Colonic mucosa (tissue), 4 donors: ENCODE measurements at places on chromosomes 5 and 9. TPM values are rescaled to one million over a fixed set of nuclear protein-coding genes. Genes with fewer than 3 reads are reported as not detected.
A peak's percentile ranks its signal among the peaks of the same experiment; 100 is the strongest.

- no peak for DNase-seq
- no peaks in the 10 kb centered on the region for H3K36me3 ChIP-seq
- no peak overlapping the region for H3K4me3 ChIP-seq
These were observed 433.8 kb upstream of the CDH9 start for GRCh38 chr5:27472000-27472763.

- no peak overlapping the region for H3K27ac ChIP-seq
- no peaks in the 10 kb centered on the region for H3K27me3 ChIP-seq
- no peaks in the 10 kb centered on the region for H3K36me3 ChIP-seq
- H3K4me3 ChIP-seq, result no peak overlapping the region
These were observed 178.5 kb upstream of the CDH18 start for GRCh38 chr5:20166456-20166855.

- H3K27me3 ChIP-seq, result no peaks in the 10 kb centered on the region
- H3K4me1 ChIP-seq, result peaks cover 12% of the 10 kb centered on the region
- peak overlapping the region; percentile 11 for H3K27ac ChIP-seq
- no peaks in the 10 kb centered on the region for H3K36me3 ChIP-seq
These were observed 2.8 kb downstream of the TMEM171 start for GRCh38 chr5:73122875-73123810.

DNA sequence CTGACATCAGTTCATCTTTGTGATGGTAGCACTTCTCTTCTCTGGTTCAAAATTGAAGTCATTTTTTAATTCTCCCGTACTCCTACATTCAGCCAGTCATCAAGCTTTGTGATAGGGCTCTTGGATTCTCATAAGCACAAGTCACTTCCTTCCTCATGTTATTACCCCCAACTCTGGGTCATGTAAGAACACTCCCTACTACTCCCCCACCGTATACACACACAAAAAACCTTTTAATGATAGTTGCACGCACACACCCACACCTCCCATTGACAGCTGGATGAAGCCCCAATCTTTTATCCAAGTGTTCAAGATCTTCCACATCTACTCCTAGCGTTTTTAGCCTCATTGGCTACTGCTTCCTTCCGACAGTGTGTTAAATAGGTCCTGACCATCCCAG, 16.8 kb downstream of the KDM3B start:
- DNase-seq, result no peak
- no peaks in the 10 kb centered on the region for H3K4me1 ChIP-seq
- H3K27ac ChIP-seq, result no peak overlapping the region
- no peaks in the 10 kb centered on the region for H3K36me3 ChIP-seq
- H3K27me3 ChIP-seq, result no peaks in the 10 kb centered on the region

GRCh38 chr5:111231119-111231518, 6.9 kb downstream of the CAMK4 start:
- no peaks in the 10 kb centered on the region for H3K36me3 ChIP-seq
- DNase-seq, result no peak
- no peaks in the 10 kb centered on the region for H3K4me1 ChIP-seq

GRCh38 chr9:126704157-126704891, 90.6 kb downstream of the LMX1B start:
- peaks cover 39% of the 10 kb centered on the region for H3K27me3 ChIP-seq
- H3K4me3 ChIP-seq, result no peak overlapping the region
- DNase-seq, result no peak
- no peaks in the 10 kb centered on the region for H3K4me1 ChIP-seq

DNA sequence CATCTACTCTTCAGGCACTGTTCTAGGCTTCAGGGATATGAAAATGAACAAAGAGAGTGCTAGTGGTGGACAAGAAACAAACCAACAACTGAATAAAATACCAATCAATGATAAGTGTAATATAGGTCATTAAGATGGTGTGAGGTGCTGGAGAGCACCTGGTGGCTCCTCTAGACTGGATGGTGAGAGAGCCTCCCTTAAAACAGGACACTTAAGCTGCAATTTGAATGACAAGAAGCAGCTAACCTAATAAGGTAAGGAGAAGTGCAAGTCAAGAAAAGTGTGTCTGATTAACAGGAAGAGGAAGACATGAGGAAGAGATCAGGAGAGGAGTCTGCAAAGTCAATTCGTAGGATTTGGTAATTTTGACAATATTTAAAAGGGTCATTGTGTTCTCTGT, 23.1 kb downstream of the JAKMIP2 start:
- no peak overlapping the region for H3K4me3 ChIP-seq
- H3K36me3 ChIP-seq, result no peaks in the 10 kb centered on the region
- no peaks in the 10 kb centered on the region for H3K27me3 ChIP-seq
- no peak overlapping the region for H3K27ac ChIP-seq
- no peaks in the 10 kb centered on the region for H3K4me1 ChIP-seq

GRCh38 chr9:133221177-133221809, 12.2 kb upstream of the OBP2B start:
- H3K36me3 ChIP-seq, result no peaks in the 10 kb centered on the region
- H3K27me3 ChIP-seq, result no peaks in the 10 kb centered on the region
- no peak for DNase-seq
- H3K4me1 ChIP-seq, result no peaks in the 10 kb centered on the region
- H3K4me3 ChIP-seq, result no peak overlapping the region

DNA sequence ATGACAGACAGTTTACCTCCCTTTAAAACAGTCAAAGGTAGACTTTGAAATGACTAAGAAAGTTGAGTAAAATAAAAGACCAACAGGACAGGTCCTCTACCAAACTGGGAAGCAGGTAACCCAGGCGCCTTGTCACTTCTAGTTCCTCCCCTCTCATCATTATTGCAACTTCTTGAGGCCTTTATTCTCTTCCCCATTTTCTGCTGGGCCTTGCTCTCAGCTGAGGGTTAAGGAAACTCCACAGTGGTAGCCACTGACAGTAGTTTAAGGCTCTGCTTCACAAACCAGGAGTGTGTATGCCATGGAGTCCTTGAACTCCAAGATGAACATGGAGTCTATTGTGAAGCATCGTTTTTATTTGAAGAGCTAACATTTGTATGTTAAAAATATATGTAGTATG, 36.9 kb upstream of the TCERG1 start:
- no peaks in the 10 kb centered on the region for H3K4me1 ChIP-seq
- H3K4me3 ChIP-seq, result no peak overlapping the region
- no peak overlapping the region for H3K27ac ChIP-seq
- H3K27me3 ChIP-seq, result no peaks in the 10 kb centered on the region
- no peak for DNase-seq
- no peaks in the 10 kb centered on the region for H3K36me3 ChIP-seq

- no peak overlapping the region for H3K4me3 ChIP-seq
- H3K27me3 ChIP-seq, result no peaks in the 10 kb centered on the region
- no peak overlapping the region for H3K27ac ChIP-seq
- H3K36me3 ChIP-seq, result no peaks in the 10 kb centered on the region
- no peaks in the 10 kb centered on the region for H3K4me1 ChIP-seq
These were observed 129.1 kb upstream of the ZNF462 start for GRCh38 chr9:106733828-106734380.

GRCh38 chr5:114243972-114244317, 117.9 kb upstream of the KCNN2 start:
- no peaks in the 10 kb centered on the region for H3K27me3 ChIP-seq
- no peaks in the 10 kb centered on the region for H3K4me1 ChIP-seq
- no peak for DNase-seq
- H3K27ac ChIP-seq, result no peak overlapping the region

DNA sequence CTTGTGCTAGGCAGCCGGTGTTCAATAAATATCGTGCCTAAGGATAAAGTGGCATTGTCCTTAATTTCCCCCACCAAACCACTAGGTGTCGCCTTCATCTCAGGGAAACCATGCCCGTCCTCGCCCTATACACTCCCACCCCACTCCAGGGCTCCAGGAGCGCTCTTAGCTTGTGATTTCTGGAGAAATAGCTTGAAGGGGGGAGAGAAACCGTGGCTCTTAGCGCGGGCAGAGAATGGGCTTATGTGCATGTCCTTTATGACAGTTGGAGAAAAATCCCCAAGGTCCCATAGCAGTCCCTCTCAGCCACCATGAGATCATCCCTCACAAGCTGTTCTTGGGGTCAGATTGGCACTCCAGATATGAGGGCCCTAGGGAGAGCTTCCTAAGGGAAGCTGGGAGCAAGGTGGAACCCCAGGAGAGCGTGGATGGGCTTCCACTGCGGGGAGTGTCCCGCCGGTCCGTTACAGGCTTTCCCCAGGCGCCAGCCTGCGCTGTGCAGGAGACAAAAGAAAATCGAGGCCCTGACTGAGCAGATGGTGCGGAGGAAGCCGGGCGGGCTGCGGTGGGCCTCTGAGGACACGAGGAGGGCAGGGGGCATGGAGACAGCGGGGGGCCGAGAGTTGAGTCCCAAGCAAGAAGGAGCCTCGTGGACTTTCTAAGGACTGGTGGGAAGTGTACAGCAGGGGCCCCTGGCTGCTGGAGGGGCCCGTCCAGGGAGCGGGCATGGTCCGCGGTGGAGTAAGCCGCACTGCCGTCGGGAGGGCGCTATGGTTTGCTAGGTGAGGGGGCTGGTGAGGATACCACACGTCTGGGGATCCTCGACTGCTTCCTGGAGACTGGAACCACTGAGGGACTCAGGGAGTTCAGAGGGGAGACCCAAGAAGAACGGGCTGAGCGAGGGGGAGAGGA, 750 bp upstream of the NPR2 start:
- DNase-seq, result peak; percentile 76
- no peak overlapping the region for H3K4me3 ChIP-seq

DNA sequence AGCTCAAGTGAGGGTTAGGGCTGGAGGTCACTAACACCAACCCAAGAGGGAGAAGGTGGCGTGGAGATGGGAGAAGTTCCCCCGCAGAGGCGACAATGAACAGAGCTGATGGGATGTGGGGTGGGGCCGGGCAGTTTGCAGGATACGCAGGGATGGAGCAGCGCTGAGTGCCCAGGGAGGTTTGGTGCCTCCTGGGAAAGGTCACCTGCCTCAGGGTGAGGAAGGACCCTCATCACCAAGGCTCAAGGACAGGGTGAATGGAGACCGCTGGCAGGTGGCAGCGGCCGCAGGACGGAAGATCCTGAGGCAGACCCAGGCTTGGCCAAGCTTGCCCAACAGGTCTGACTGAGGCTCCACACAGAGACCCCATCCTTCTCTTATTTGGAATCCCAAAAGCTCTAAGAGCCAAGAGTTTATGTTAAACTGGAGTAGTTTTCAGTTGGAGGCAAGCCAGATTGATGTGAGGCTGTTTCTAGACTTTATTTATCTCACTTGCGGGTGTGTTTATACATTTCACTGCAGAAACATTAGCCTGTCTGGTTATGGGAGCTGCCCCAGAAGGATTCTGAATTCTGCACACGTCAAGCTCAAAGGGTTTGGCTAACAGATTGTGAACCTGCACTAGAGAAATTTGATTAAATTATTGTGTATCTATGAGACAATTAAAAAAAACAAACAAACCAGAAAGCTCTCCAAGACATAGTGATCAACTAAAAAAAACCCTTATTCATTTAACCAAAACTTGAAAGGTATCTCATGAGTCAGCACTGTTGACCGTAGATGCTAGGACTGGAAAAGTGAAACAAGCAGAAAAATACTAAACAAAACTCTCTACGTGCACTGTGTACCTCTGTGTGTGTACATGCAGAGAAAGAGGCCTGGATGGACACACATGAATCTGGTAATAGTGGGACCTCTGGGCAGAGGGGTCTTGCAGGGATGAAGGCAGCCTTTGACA, 146.2 kb upstream of the PHYKPL start:
- no peaks in the 10 kb centered on the region for H3K36me3 ChIP-seq
- H3K27me3 ChIP-seq, result no peaks in the 10 kb centered on the region
- H3K27ac ChIP-seq, result no peak overlapping the region
- no peaks in the 10 kb centered on the region for H3K4me1 ChIP-seq
- DNase-seq, result no peak
- H3K4me3 ChIP-seq, result no peak overlapping the region

GRCh38 chr5:94544875-94545547, 73.4 kb downstream of the KIAA0825 start:
- H3K4me3 ChIP-seq, result no peak overlapping the region
- no peaks in the 10 kb centered on the region for H3K4me1 ChIP-seq
- no peaks in the 10 kb centered on the region for H3K36me3 ChIP-seq
- H3K27me3 ChIP-seq, result no peaks in the 10 kb centered on the region
- no peak overlapping the region for H3K27ac ChIP-seq

DNA sequence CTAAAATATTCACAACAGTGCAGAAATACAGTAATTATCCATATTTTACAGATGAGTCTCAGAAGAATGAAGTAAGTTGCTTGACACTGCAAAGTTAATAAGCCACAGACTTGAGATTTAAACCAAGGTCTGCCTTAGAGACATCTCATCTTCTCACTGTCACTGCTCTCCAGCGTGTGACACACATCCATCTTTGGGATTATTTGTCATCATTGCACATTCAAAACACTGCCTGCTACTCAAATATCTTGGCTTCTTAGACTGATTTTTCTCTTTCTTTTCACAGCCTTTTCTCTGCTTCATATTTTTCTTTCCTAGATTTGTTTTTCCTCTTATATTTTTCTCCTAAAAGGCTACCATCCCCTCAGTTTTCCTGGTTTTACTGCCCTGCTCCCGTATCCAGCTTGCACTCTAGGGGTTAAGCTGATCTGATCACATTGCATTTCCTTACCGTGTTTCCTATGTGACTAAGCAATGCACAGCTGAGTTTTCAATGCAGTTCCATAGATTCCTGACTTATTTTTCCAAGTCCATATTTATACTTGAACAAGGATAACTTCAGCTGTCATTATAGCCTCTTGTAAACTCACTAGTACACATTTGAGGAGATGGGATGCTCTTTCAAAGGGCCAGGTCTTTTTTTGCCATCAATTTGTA, 353.0 kb downstream of the PLK2 start:
- H3K36me3 ChIP-seq, result no peaks in the 10 kb centered on the region
- H3K27ac ChIP-seq, result no peak overlapping the region
- DNase-seq, result no peak
- no peaks in the 10 kb centered on the region for H3K4me1 ChIP-seq

GRCh38 chr5:55485073-55485472, 49.7 kb downstream of the PLPP1 start:
- no peak overlapping the region for H3K27ac ChIP-seq
- H3K36me3 ChIP-seq, result no peaks in the 10 kb centered on the region
- DNase-seq, result no peak

DNA sequence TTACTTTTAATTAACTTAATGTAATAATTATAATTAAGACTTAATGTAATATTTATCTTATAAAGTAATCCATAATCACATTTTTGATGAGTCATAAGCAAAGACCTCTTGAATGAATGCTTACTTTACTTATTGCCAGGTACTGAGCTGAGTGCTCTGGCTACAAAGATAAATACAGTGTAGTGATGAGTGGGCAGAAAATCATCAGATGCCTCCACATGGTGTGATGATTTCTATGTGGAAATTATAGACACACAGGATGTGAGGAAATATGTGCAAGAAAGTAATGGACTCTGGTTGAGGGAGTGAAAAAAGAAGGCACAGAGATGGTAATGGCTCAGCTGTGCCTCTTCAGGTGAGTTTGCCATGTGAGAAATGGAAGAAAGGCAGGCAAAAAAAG, 422.6 kb upstream of the CD180 start:
- no peaks in the 10 kb centered on the region for H3K4me1 ChIP-seq
- no peaks in the 10 kb centered on the region for H3K36me3 ChIP-seq
- H3K4me3 ChIP-seq, result no peak overlapping the region

The IFNA21 gene
- total RNA-seq, result not detected

The MZB1 gene
- 10.6 TPM for total RNA-seq

The CBY3 gene
- not detected for total RNA-seq

The RAB24 gene
- 32.9 TPM for total RNA-seq

The SYNPO gene
- total RNA-seq, result 62.9 TPM

The MEGF10 gene
- total RNA-seq, result 0.35 TPM

The TMEM215 gene
- not detected for total RNA-seq

The IFNA2 gene
- total RNA-seq, result not detected
